Activated CD4-positive, alpha-beta T cell treated with anti-CD3 and anti-CD28 coated beads, Interleukin-2, amount 50 U/mL, for 48 hours (primary cell): ENCODE measurements at places on chromosomes 2 and 18.
A peak's percentile ranks its signal among the peaks of the same experiment; 100 is the strongest.

DNA sequence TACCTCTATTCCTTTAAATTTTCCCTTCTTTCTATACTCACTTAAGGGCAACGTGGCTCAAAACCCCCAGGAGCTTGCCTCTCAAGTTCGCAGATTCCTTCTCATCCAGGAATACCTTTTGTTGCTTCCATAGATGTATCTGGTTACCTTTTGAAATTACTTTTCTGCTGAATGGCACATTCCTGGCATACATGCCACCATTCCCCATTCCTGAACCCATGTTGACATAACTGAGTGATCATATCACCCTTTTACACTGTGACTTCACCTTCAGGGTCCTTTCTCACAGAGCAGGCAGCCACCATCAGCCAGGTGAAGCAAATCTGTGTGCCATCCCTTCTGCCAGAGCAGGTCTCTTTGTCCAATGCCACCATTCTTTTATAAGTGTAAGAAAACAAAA is 615.8 kb downstream of the ARHGAP15 start:
- no peak for DNase-seq

- DNase-seq, result no peak
Measured at GRCh38 chr2:99801327-99801901, 311.6 kb upstream of the REV1 start.

DNA sequence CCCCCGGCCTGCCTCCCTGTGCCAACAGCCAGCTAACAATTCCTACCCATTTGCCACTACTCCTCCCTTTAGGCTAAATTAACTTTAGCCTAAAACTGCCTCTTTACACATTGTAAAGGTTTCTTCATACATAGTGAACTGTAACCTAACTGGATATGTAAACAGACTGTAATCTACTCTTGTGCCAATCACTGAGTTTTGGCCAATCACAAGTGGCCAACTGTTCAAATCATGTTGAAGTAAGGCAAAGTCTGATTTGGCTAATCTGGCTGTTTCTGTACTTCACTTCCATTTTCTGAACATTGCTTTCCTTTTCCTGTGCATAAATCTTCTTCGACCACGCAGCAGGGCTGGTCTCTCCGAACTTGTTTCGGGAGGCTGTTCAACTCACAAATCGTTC is 103.6 kb upstream of the LYPD6 start:
- no peak for DNase-seq

GRCh38 chr18:57561728-57562423 is 24.6 kb downstream of the FECH start:
- peak; percentile 2 for DNase-seq
